MM.1S (cell line): ENCODE measurements at places on chromosomes 6 and 20.

GRCh38 chr6:90028995-90029635, 134.8 kb downstream of the GJA10 start:
- no peak overlapping the region for H3K4me3 ChIP-seq
- no peaks in the 10 kb centered on the region for H3K36me3 ChIP-seq
- no peaks in the 10 kb centered on the region for H3K4me1 ChIP-seq
- H3K27me3 ChIP-seq = no peaks in the 10 kb centered on the region
- no peak overlapping the region for H3K27ac ChIP-seq

DNA sequence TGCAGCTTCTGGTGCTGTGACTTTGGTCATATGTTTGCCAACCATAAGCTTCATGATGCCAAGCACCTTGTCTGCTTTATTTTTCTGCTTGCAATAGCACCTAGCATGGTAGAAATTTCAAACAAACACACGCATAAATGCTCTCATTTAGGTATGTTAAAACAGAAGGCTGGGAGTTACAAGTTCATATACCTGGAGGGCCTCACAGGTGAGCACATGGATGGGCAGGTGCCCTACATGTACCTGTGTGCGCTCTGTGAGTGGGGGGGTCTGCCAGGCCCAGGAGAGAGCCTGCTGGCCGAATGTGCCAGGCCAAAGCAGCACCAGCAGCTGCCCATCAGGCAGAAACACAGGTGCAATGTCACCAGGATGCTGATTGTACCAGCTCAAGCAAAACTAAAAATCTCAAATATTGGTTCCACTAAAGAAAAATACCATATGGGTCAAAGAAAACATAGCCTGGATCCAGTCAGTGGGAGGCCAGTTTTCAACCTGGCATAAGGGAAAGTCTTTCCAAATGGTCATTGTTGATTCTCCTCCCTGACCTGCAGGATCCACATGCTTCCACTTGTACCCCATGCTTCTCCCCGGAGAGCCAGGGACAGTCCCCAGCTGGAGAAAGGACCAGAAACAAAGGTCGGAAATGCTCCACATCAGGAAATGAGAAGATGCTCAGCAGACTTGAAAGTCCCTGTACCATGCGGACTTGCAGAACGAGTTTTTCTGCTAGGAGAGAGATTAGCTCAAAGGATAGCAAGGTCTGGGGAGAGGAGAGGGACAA, 7.2 kb upstream of the PFDN4 start:
- no peaks in the 10 kb centered on the region for H3K36me3 ChIP-seq
- no peaks in the 10 kb centered on the region for H3K27me3 ChIP-seq
- H3K4me3 ChIP-seq = no peak overlapping the region
- H3K4me1 ChIP-seq = no peaks in the 10 kb centered on the region
- no peak for DNase-seq

DNA sequence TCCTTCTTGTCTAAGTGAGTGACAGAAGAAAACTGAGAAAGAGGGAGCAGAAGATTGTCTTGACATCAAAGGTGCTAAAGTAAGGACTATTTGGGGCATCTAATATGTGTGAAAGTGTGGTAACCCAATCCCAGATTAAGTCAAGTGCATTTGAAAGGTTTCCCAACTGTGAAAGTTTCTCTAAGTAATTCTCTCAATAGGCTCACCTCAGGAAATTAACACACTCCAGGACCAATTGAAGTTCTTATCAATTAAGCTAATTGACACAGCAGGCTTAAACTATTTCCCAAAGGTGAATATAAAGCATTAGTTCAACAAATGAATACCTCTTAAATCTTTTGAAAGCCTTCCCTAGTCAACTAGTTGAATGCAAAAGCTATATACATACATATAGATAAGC, 212.8 kb upstream of the FUT9 start:
- no peak overlapping the region for H3K4me3 ChIP-seq
- no peaks in the 10 kb centered on the region for H3K27me3 ChIP-seq

GRCh38 chr20:1998715-1999114, 4.9 kb upstream of the PDYN start:
- no peak for DNase-seq
- H3K27me3 ChIP-seq = peaks cover 57% of the 10 kb centered on the region
- no peak overlapping the region for H3K27ac ChIP-seq
- no peaks in the 10 kb centered on the region for H3K4me1 ChIP-seq

- no peak for DNase-seq
- H3K27ac ChIP-seq = no peak overlapping the region
Measured at GRCh38 chr20:40941133-40941610, 87.5 kb upstream of the TOP1 start.

- H3K4me3 ChIP-seq = no peak overlapping the region
- DNase-seq = no peak
- H3K27ac ChIP-seq = no peak overlapping the region
- H3K4me1 ChIP-seq = no peaks in the 10 kb centered on the region
- no peaks in the 10 kb centered on the region for H3K27me3 ChIP-seq
Measured at GRCh38 chr6:16857969-16858592, 96.8 kb upstream of the ATXN1 start.

DNA sequence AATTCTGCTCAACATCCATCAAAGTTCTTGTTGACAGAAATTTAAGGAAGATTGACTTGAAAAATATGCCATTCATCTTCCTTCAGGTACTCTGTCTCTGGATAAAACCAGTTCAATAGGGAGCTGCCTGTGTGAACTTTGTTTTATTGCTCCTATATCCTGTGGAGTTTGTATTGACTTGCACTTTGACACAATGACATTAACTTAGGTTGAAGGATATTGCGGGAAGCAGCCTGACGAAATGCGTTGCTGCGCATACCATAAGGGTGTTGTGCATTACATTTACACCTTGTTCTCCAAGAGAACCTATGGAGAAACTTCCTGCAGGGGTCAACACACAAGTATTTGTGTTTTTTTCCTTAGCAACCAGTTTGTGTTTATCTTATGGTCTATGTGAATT, 185.4 kb upstream of the GRIK2 start:
- H3K27ac ChIP-seq = no peak overlapping the region
- no peak overlapping the region for H3K4me3 ChIP-seq
- H3K36me3 ChIP-seq = no peaks in the 10 kb centered on the region
